Hematopoietic multipotent progenitor cell treated with erythropoietin and hydrocortisone succinate and interleukin-3 and kit ligand, for 15 days (in vitro differentiated cells): ENCODE measurements at places on chromosomes 6 and 20.

DNA sequence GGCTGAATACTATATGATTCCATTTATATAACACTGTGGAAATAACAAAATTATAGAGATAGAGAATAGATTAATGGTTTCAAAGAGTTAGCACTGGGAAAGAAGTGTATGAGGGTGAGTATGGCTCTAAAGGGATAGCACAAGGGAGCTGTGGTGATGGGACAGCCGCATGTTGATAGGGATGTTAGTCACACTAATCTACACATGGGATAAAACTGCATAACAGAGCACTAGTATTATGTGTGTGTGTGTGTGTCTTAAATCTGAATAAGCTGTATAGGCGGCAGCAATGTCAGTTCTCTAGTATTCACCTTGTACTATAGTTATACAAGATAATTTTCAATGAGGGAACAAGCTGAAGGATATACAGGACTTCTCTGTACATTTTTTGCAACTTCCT lies 5.8 kb downstream of the CGA start:
- no peak for DNase-seq

- DNase-seq, result no peak
Observed at GRCh38 chr6:166778776-166779175, 151.7 kb upstream of the RPS6KA2 start.

- no peak for DNase-seq
Observed at GRCh38 chr20:61682996-61683681, 382.5 kb downstream of the TAF4 start.

DNA sequence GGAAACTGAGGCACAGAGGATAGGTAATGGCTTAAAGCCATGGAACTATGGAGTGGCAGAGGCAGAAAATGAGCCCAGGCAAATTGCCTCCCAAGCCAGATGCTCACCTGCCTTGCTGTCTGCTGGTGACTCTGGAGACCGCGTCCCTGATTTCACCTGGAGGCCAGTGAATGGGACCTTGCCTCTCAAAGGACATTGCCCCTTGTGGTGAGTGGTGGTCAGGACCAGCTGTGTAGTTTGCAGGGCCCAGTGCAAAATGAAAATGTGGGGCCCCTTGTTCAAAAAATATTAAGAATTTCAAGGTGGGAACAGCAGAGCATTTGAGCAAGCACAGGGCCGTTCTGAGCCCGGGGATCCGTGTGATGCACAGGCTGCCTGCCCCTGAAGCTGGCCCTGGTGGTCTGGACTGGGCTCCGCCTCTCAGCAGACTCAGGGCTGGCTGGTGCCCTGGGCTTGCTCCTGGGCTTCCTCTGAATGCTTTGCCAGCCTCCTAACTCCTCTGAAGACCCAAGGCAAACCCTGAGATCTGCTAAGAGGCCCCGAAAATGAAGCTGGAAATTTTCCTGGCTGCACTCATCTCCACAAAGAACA lies 19.8 kb upstream of the KCNG1 start:
- no peak for DNase-seq

GRCh38 chr6:31736021-31736767 lies at the start of gene CLIC1:
Gene CLIC1, minus strand, starts transcription at chr6:31736530. Its CDS starts 230 bp downstream, at chr6:31736300.
- DNase-seq, result peak; percentile 82

DNA sequence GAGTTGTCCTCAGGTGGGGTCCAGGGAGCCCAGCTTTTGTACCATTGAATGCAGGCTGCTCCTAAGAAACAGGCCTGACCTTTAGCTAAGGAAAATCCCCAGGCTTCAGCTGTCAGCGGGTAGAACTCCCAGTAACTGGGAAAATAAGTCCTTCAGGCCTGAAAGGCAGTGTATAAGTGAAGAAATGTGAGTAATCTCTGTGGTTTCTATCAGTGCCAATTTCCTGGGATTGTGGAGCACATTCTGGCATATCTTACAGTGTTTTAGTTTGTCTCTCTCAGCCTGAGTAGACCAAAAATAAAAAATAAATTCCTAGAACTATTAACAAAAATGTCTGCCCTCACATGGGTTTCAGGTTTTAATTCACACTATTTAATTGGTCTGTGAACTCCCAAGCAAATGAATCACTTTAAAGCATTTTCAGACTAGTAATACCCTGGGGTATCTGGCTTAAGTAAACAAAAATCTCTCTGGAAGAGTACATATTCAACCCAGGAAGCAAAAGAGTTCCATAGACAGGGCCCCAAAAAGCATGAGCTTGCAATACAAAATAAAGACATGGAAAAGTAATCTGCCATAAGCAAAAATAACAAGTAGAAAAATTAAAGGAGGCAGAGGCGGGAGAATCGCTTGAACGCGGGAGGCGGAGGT lies 566.2 kb upstream of the NOX3 start:
- DNase-seq, result no peak

DNA sequence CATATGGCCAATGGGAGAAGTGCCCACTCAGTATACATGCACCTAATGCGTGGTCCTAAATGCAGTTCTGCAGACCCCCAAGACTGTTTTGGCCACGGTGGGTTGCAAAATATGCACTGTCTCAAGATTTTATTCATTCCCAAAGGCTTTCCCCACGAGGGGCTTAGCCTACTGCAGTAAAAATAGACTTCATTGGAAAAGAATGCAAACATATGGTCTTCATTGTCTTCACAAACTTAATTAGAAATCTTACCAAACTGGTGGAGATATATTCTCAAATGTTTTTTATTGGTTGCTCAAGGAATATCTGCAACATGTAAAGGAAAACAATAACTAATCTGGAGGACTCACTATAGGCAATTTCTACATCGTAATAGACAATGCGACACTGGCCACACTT lies 31.6 kb upstream of the PRL start:
- no peak for DNase-seq

- no peak for DNase-seq
Observed at GRCh38 chr6:22613695-22614094, 44.3 kb downstream of the HDGFL1 start.

DNA sequence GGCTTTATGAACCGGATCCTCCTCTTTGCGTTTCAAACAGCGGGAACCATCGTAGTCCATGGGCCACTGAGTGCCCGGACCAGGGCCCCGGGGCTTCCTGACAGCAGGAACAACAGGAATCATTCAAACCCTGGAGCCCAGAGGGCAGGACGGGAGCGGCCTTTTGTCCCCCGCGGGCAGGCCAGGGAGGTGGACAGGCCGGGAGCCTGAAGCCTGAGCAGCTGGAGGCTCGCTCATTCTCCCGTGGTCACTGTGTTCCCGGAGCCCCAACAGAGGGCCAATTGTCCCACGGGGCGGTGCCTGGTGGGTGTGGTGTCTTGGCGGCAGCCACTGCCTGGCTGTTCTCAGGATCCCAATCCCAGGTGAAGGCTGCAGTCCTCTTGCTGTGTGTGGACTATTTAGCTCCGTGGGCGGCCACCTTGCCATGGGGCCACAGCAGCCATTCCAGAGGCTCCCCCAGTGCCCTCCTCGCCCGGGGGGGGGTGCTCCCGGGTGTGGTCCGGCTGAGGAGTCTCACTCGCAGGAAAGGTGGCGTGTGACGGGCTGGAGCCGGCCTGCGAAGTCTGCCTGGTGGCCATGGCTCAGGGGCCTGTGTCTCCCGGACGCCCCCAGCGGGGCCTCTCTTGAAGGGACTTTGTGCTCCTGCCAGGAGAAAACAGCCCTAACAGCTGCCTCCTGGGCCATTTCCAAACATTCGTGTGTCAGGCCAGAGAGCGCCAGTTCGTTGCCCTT lies 77.2 kb upstream of the BHLHE23 start:
- DNase-seq, result no peak

- no peak for DNase-seq
Observed at GRCh38 chr6:148968771-148969602, 222.2 kb downstream of the UST start.

DNA sequence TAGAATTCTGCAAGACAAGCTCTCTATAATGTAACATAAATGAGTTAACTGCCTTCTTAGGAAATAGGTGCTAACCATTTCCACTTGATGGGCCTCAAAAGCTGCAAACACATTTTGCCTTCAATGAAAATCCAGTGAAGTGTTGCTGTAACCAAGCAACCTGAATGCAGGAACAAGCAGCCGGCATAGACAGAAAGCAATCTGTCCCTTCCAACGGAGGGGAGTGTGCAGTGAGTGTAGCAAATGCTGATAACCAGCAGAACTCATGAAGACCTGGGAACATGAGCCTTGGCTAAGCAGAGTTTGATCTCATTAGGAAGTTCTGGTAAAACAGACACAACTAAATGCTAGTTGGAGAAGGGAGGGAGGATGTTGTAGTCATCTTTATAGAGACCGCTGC lies 697.8 kb downstream of the KIF16B start:
- DNase-seq, result no peak

DNA sequence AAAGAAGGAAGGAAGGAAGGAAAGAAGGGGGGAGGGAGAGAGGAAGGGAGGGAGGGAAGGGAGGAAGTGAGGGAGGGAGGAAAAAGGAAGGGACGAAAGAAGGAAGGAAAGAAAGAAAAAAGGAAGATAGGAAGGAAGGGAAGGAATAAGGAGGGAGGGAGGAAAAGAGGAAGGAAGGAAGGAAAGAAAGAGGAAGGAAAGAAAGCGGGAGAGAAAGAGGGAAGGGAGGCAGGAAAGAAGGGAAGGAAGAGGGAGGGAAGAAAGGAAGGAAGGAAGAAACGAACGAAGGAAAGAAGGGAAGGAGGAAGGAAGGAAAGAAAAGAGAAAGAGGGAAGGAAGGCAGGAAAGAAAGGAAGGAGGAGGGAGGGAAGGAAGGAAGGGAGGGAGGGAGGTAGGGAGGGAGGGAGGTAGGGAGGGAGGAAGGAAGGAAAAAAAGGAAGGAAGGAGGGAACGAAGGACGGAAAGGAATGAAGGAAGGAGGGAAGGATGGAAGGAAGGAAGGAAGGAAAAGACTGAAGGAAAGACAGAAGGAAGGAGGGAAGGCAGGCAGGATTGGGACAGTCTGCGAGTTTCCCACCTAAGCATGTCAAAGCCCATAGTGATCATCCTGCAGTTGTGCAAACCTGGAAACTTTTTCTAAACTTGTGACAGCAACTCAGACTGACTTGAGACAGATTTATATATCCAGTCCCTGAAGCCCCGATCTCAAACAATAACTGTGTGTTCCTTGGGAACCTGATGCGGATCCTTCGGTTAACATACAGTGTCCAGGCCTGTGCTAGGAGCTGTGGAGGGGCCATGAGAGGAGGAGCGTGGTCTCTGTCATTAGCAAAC lies 59.8 kb upstream of the IYD start:
- DNase-seq, result no peak

DNA sequence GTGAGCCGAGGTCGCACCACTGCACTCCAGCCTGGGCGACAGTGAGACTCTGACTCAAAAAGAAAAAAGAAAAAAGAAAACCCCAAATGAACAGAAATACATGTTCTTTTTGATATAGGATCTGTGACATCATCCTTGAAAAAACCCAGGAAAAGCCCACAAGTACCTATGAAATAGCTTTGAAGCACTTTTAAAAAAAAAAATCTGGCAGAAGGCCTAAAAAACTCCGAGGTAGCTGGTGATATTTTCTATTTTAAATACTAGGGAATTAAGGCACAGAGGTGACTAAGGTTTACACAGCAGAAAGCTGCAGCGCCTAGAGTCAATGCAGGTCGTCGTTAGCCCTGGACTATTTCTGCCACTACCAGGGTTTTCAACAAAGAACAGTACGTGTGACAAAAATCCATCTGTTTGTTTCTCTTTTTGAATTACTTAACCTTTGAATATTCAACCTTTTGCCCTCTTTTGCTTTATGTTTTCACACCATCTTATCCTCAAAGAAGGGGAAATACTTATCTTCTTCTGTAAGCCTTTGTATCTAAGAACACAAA lies 39.4 kb upstream of the EEF1A1 start:
- DNase-seq, result no peak

- no peak for DNase-seq
Observed at GRCh38 chr6:25675167-25675566, 23.2 kb downstream of the SCGN start.

GRCh38 chr6:85464260-85464644 lies 14.4 kb downstream of the NT5E start:
- no peak for DNase-seq

DNA sequence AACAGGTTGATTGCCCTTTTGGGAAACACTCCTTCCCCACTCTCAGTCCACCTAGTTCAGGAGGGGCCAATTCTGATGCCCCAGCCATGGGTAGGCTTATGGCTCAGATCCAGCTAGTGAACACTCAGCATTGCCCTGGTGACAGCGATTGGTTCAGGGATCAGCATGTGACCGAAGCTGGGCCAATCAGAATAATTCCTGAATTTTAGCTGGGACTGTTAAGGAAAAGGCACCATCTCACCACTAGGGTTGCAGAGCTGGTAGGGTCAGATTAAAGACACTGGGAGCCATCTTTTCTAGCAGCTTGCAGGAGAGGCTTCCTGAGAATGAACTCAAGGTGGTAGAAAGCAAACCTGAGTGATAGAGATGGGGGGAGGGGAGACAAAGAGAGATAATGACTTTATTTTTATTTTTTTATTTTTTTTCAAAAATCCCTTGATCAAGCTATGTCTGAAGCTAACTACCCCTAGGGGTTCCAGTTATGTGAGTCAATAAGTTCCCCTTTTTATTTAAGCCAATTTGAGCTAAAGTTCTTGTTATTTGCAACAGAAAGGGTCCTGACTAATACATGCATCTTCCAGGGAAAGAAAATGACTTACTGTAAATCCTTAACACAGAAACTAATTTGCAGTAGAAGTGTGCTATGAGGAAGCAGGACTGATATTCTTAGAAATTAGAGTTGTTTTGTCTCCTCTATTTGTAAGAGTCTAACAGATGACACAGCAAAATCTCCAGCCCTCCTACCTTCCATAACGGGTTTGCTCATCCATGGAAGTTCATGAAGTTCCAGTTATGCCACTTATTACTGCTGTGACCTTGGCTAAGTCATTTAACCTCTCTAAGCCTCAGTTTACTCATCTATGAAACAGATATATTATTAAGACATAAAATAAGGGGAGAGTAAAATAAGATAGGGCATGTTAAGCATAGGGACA lies 44.7 kb downstream of the EYA2 start:
- DNase-seq, result peak; percentile 11

GRCh38 chr20:60579941-60580515 lies 621.8 kb downstream of the CDH26 start:
- DNase-seq, result no peak

GRCh38 chr6:71478834-71479541 lies 190.4 kb downstream of the OGFRL1 start:
- DNase-seq, result no peak

- no peak for DNase-seq
Observed at GRCh38 chr20:60993433-60994044, 258.5 kb upstream of the CDH4 start.

GRCh38 chr6:124190256-124190655 lies 386.6 kb downstream of the NKAIN2 start:
- DNase-seq, result no peak

DNA sequence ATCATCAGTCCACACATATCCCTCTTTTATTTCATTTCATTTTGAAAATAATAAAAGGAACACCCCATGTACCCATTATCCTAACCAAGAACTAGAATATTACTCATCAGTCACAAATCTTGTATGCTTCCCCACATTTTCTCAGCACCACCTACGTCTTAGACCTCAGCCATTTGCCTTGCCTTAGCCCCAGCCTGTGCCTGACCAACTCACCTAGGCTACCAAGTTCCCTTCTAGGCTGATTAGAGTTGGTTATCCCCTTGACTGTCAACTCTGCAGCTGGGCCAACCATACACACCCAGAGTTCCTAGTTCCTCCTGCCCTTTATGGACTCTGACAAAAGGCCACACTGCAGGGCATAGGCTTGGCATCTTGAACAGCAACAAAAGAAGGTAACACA lies 33.4 kb upstream of the IPCEF1 start:
- no peak for DNase-seq
